ENCODE measurements at places on chromosomes 6 and 20. TPM values are rescaled to one million over a fixed set of nuclear protein-coding genes. Genes with fewer than 3 reads are reported as not detected.

Gene VSTM2L
- total RNA-seq, result 0.78 TPM

Gene LGSN
- total RNA-seq, result not detected

Gene BNIP5
- total RNA-seq, result not detected

Gene SLC4A11
- total RNA-seq, result 20.6 TPM

- DNase-seq, result no peak
Observed at GRCh38 chr6:166813461-166813860, 142.9 kb downstream of the RNASET2 start.

Measured in suprapubic skin (tissue), 4 donors.